ENCODE measurements at places on chromosomes 5 and 9.

DNA sequence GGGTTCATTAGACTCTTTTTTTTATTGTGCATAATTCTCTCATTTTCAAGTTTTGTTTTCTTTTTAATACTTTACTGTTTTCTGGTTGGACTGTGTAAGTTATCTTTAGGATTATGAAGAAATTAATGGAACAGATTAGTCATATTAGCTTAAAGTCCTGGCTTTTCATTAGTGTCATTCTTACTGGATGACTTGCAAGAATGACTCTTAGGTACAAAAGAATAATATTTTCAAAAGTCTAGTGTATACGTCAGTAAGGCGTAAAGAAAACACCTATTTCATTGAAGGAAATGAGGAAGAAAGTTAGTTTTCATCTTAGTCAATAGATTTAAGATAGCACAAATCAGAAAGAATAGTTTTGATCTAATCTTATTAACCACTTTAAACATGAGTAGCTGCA is 20.4 kb downstream of the UHRF2 start:
- DNase-seq, result no peak

DNA sequence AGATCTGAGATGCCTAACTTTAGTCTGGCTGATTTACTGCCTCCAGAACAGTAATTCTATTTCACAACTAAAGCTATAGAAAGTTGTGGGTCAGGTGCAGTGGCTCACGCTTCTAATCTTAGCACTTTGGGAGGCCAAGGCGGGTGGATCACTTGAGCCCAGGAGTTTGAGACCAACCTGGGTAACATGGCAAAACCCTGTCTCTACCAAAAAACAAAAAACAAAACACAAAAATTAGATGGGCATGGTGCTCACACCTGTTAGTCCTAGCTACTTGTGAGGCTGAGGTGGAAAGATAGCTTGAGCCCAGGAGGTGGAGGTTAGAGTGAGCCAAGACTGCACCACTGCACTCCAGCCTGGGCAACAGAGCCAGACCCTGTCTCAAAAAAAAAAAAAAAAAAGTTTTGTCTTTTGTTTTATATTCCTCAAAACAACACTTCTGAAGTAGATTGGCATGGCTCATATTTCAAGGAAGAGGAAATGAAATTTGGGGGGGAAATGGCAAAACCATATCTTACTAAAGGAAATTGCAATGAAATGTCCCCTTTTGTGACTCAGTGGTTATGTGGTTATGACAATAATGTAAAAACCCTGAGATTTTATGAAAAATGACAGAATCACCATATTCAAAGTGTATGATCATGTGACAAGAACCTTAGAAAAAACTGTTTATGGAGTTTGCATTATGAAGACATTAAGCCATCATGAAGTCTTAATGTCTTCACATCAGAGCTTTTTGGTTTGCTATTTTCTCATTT is 16.2 kb downstream of the FNBP1 start:
- DNase-seq, result no peak

GRCh38 chr9:137347928-137348327 is 45.9 kb upstream of the NRARP start:
- no peak for DNase-seq

GRCh38 chr9:73753171-73753570 is 601.5 kb downstream of the ANXA1 start:
- DNase-seq, result no peak

GRCh38 chr9:13900449-13900848 is 413.5 kb downstream of the NFIB start:
- no peak for DNase-seq

DNA sequence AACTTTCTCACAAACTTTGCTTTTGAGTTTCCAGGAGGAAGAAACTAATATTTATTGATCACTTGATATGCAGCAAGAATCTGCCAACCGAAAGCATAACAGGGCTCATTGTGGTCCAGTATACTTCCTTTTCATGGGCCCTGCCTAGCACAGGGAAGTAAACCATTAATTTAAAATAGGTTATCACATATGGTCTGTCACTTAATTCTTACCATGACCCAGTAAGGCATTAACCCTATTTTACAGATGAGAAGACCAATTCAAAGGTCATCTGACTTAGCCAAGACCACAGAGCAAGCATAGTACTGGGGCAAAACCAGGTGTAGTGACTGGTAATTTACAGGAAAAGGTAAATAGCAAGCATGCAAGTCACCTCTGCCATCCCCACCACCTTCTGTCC is 336.9 kb upstream of the DMAC1 start:
- DNase-seq, result no peak

DNA sequence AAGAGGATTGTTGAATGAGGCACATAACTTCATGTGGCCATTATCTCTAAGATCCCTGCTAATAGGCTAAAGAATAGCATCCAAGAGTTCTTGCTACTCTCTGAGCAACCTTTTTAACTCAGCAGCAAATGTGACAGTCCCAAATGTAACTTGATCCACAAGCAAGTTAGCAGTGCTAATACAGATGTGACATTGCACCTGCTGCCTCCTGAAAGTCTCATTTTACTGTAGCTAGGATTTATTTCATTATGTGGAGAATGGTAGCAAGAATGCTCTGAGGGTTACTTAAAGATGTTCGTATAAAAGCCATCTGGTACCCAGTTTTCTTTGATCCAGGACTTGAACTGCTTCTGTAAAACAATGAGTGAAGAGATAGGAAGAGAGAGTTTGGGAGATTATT is 45.8 kb downstream of the CDH10 start:
- no peak for DNase-seq

- DNase-seq, result no peak
These were observed 11.9 kb upstream of the LPCAT1 start for GRCh38 chr5:1535646-1536045.

DNA sequence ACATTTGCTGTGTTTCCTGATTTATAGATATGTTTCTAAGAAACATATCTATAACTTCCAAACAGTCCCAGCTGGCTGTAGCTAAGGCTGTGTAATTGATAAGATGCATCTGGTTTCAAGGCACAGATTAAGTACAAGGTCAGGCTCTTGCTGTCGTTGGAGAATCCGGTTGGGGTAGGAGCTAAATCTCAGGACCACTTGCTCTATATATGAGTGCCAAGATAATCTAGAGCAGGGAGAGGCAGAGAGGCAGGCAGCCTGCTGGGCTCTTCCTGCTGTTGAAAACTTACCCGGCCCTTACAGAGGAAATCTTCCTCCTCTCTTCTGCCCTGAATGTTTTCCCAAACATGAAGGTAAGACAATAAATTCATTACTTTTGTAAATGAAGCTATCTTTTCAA is at the start of gene C7:
C7 (plus strand) TSS at position 234 of the 400 bp plus-strand sequence; CDS start at position 348, 114 bp downstream.
- DNase-seq, result no peak

- DNase-seq, result peak; percentile 56
These were observed 7.7 kb upstream of the SKP1 start for GRCh38 chr5:134184155-134185135.

Measured in activated T-helper 1 cell treated with anti-CD3 and anti-CD28 coated beads, Interleukin-2, amount 50 U/mL, for 16 hours (primary cell).